ENCODE measurements at places on chromosomes 3 and 15.

DNA sequence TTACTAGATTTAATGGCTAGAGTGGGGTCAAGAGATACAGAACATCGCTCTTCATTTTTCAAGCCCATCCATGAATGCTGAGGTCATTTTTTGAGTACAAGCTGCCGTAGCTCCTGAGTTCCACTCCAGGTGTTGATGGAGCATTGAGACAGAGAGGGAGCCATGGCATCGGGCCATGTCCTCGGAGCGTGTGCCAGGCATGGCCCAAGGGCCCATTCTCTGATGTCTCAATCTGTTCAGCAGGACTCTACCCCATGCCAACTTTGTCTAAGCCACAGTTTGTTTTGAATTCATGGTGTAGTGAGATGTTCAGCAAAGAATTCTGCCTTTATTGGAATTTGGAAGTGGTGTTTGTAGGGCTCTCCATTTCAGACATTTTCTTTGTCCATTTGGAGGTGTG lies 110.5 kb upstream of the ADAMTS9 start:
- DNase-seq = no peak

- DNase-seq = no peak
These were observed 122.4 kb downstream of the NR1D2 start for GRCh38 chr3:24067483-24067882.

GRCh38 chr15:28986726-28987125 lies 101.0 kb downstream of the APBA2 start:
- DNase-seq = no peak

DNA sequence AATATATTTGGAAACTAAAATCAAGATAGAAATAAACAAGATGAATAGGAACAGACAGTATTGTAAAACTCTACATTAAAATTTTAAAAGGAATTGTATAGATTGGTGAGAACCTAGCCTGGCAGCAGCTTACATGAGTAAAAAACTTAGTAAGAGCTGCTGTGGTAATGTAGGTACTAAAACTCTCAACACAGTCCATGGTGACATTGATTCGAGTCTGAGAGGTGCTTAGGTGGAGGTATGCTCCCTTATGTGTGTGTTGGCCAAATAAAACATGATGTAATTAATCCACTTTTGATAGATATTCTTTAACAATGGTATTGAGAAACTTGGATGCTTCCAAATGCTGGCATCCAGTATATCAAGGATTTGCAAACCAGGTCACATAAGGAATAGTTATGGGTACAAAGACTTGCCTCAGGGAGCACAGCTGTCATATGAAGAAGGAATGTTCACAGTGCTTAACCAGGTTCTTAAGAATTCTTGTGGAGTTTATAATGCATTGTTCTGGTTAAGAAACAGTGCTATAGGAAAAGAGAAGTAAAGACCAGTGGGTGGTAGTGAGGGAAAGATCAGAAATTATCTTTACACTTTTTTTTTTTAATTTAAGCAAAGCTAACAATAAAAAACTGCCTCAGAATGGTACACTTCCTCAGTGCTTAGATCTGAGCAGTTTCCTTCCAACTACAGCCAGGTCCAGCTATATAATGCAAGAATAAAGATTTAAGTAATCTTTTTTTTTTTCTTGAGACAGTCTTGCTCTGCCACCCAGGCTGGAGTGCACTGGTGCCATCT lies 24.6 kb upstream of the IL20RB start:
- no peak for DNase-seq

- no peak for DNase-seq
These were observed 40.4 kb upstream of the ACKR4 start for GRCh38 chr3:132556508-132557159.

- DNase-seq = no peak
These were observed 134.1 kb upstream of the ARPP21 start for GRCh38 chr3:35505181-35505580.

- DNase-seq = no peak
These were observed 16.5 kb upstream of the SKOR1 start for GRCh38 chr15:67808821-67809220.

- peak; percentile 79 for DNase-seq
These were observed 492 bp downstream of the TMCC1 start for GRCh38 chr3:129892857-129893580.

DNA sequence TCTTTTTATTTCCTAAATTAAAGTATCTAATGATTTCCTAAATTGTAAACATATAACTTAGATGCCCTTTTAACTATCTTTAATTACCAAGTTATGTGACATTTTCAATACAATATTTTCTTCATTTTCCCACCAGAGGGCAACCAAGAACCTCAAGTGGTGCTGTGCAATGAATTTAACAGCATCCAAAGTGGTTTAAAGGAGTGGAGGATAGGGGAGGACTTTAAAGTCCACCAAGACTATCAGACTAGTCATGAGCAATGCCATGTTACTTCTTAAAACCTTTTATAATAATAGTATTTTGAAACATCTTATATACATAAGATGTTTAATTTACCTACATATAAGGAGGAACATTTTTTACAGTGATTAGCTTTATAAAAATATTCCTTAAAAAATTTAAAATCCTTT lies 74.4 kb downstream of the DLG1 start:
- peak; percentile 64 for DNase-seq

- DNase-seq = no peak
These were observed 45.6 kb upstream of the PAQR5 start for GRCh38 chr15:69253156-69253555.

DNA sequence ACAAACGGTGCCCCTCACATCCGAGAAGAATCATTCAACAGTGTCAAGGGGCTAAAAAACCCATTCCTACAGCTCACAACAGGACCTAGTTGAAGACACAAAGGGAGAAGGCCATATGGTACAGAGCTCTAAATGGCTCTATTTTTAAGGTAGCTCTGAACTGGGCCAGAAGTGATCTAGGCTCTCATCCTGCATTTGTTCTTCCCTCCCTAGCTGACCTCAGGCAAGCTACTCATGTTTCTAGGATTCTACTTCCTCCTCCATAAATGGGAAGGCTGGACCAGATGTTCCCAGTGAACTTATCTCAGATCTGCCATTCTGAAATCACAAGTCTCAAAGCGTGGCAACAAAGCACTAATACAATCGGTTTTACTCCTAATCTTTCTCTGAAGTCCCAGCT lies 62.3 kb downstream of the CPNE4 start:
- DNase-seq = no peak
